ENCODE measurements at places on chromosomes 7 and 10.

GRCh38 chr10:74558897-74559296, 267.5 kb upstream of the KAT6B start:
- no peak for DNase-seq

DNA sequence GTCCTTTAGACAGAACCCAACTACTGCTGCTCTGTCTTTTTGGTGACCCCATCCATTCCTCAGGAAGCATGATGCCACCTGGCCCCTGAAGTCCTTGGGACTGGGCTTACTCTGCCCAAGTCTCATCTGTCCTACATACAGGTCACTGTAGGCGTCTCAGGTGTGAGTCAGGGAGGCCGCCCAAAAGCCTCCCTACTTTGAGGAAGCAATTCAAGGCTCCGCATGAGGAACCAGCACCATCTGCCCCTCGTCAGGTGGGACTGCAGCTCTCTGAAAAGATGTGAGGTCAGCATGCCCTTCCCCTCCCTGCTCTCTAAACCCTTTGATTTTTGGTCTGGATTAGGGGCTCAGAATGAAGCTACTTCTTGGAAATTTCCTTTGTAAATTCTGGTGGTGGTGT, 354.8 kb downstream of the CXCL12 start:
- peak; percentile 24 for DNase-seq

GRCh38 chr10:64346389-64346788, 825.2 kb downstream of the REEP3 start:
- no peak for DNase-seq

GRCh38 chr7:16463949-16464715, 1.4 kb downstream of the SOSTDC1 start:
- DNase-seq: no peak

DNA sequence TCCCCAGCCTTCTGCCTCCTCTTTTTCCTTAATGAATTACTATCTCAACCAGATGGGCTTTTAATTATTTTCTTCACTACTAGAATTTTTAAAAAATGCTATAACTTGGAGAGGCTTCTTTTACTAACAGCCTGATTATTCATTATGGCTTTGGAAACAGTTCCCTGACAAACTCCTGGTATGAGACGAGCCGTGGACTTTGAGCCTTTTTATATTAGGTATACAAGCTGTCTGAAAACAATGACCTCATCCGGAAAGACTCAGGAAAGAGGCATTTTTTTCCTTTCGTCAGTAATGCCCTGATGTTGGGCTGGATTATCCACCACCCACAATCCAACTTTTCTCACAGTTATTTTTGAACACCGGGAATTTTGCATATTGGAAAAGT, 26.7 kb upstream of the ABLIM1 start:
- no peak for DNase-seq

- no peak for DNase-seq
These were observed 29.8 kb downstream of the CPVL start for GRCh38 chr7:29116361-29117200.
